ENCODE measurements at places on chromosomes 2 and 18. TPM values are rescaled to one million over a fixed set of nuclear protein-coding genes. Genes with fewer than 3 reads are reported as not detected.

CCL20 gene
- total RNA-seq, result 1.5 TPM

CNDP2 gene
- 59.5 TPM for total RNA-seq

MEP1B gene
- not detected for total RNA-seq

PTPRN gene
- 0.13 TPM for total RNA-seq

IHH gene
- not detected for total RNA-seq

ZNF385B gene
- not detected for total RNA-seq

CHRNG gene
- not detected for total RNA-seq

SERPINB12 gene
- total RNA-seq, result 1.4 TPM

GPBAR1 gene
- total RNA-seq, result under 0.01 TPM

SULT1C4 gene
- not detected for total RNA-seq

ST8SIA3 gene
- not detected for total RNA-seq

LTBP1 gene
- total RNA-seq, result 6.6 TPM

GALNT1 gene
- 77.4 TPM for total RNA-seq

COL4A3 gene
- under 0.01 TPM for total RNA-seq

FAM110C gene
- 9.2 TPM for total RNA-seq

DNA sequence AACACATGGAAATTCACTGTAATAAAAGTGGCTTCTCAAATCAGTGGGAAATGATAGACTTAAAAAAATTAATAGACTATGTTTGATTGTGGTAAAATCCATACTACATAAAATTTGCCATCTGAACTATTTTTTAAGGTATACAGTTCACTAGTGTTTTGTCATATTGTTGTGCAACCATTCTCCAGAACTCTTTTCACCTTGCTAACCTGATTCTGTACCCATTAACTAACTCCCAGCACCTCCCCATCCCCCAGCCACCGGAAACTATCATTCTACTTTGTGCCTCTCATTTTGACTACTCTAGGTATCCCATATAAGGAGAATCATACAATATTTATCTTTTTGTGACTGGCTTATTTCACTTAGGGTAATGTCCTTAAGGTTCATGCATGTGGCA lies 153.3 kb downstream of the PTPRM start:
- no peak for DNase-seq

DNA sequence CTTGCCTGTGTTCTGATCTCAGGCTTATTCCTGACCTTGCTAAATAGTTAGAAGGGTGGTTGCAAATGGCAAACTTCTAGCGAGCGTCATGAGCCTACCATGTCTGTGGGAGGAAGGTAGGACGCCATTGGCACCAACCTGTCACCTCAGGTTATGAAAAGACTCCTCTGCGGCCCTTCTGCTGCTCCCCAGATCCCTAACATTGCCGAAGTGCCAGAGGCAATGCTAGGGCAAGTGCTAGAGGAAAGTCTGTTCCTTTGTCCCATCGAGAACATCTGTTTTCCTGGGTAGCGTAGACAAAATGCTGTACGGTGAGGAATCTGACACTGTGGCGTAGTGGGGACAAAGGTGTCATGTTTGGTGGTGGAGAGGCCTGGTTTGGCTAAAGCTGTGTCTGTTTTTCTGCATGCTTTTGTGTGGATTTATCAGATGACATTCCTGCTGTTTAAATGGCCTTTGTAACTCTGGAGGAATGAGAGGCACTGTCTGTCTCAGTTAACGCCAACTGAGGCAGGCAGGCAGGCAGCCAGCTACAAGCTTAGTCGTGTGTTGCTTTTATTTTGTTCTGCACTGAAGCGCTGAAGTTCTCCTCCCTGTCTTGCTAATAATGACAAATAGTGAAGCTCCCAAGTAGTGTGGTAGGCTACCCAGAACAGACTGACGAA lies 94.1 kb downstream of the PRPF40A start:
- no peak for DNase-seq

DNA sequence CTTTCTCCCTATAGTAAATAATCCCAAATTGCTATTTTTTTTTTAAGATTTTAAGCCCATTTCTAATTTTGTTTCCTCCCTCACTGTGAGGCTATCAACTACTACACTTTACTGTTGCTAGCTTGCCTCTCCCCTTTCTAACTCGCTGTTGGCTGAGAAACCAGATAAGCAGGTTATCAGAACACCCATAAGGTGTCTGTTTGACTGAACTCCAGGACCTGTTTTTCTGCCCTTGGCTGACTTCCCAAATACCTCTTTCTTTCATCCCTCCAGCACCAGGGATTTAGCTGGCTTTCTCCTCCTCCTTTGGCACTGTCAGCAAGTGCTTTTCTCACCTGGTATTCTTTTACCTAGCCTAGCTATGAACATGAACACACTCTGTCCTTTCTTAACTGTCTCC lies 11.1 kb downstream of the TRAK2 start:
- peak; percentile 88 for DNase-seq

DNA sequence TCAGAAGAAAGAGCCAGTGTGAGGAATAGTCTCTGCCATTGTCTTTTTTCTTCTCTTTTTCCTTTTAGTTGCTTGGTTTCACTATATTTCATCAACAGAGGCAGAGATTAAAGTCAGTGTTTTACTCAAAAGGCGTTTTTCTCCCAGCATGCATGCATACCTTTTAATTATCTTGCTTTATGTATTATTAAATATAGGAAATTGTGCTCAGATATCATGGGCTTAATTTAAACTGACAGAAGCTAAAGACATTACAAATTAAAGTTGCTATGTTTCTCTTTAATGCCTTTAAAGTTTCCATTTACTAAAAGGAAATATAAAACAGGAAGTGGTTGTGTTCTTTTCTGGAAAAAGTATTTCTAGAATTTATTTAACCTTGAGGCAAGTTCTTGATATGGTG lies 223.3 kb upstream of the ATP5MC3 start:
- DNase-seq, result no peak

- peak; percentile 33 for DNase-seq
Observed at GRCh38 chr2:191927991-191928390, 81.1 kb upstream of the CAVIN2 start.

DNA sequence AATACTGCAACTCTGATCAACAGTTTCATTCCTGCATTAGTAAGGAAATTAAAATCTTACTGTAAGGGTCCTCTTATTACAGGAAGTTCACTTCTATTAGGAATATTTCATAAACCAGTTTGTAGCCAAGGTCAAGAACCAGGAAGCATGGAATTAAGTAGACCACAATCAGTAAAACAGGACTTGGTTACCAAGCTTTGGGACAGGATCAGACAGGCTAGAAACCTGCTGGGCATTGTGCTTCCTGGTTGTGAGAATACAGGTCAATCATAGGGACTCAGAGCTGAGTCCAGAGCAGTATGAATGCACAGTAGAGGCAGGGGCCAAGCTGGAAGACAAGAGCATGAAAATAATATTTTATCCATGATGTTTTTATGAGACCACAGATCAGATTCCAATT lies 248.0 kb downstream of the IKZF2 start:
- peak; percentile 93 for DNase-seq

DNA sequence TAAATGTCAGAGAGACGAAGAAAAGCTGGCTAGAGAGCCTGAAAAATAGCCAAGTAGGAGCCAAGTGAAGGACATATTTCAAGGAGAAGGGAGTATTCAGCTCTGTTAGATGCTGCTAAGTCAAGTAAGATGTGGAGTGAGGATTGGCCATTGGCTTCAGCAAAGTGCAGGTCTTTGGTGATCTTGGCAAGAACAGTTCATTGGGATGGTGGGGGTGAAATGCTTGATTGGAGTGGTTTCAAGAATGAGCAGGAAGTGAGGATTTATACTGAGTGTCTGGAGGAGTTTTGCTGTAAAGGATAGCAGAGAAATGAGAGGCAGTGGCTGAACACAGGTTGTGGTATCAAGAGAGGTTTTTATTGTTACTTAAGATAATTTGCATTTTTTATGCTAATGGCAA lies 139.7 kb downstream of the PRPF40A start:
- DNase-seq, result no peak

GRCh38 chr2:26068602-26069298 lies 34.9 kb downstream of the RAB10 start:
- peak; percentile 94 for DNase-seq

- DNase-seq, result no peak
Observed at GRCh38 chr2:238387332-238387731, 39.4 kb upstream of the ASB1 start.

DNA sequence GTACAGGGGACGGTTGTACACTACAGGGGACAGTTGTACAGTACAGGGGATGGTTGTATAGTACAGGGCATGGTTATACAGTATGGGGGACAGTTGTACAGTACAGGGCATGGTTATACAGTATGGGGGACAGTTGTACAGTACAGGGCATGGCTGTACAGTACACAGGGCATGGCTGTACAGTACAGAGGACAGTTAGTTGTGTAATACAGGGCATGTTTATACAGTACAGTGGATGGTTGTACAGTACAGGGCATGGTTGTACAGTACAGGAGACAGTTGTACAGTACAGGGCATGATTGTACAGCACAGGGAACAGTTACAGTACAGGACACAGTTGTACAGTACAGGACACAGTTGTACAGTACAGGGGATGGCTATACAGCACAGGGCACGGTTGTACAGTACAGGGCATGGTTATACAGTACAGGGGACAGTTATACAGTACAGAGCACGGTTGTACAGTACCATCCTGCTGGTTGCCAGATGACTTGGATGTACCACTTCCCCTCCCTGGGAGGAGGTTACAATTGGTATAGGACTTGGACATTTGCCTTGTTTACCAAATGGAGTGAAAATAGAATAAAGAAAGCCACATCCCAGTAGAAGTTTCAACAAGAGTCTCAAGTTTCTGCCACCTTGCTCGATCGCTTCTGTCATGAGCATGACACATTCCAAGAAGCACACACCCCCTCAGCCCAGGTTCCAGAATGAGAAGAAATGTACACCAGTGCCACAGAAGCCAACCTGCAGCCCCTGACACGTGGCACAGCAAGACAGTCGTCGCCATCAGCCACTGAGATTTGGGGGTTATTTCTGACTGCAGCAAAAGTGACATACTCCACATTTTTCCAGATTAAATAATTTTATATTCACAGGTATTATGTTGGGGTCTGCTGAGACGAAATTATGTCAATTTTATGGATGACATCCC lies 16.0 kb downstream of the CYRIA start:
- DNase-seq, result peak; percentile 24

DNA sequence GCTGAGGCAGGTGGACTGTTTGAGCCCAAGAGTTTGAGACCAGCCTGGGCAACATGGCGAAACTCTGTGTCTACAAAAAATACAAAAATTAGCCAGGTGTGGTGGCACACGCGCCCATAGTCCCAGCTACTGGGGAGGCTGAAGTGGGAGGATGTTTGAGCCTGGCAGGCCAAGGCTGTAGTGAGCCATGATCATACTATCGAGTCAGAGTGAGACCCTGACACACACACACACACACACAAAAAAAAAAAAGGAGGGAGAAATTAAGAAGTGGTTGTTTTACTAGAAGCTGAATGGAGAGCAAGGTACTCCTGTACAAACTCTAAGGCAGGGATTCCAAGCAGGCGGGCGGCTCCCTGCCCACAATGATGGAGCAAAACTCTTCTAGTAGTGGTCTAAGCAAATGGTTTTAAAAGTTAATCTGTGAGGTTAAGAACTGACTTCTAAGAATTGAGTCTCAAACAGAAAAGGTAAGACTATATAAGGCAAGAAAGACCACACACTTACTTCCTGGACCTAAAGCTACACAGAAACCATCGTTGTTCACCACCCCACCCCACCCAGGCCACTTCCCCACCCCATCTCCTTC lies 2.6 kb downstream of the ANKRD44 start:
- DNase-seq, result no peak

GRCh38 chr2:151845884-151846283 lies 17.7 kb upstream of the ARL5A start:
- no peak for DNase-seq

GRCh38 chr2:85326406-85327159 lies 1.2 kb downstream of the TGOLN2 start:
- DNase-seq, result peak; percentile 33

DNA sequence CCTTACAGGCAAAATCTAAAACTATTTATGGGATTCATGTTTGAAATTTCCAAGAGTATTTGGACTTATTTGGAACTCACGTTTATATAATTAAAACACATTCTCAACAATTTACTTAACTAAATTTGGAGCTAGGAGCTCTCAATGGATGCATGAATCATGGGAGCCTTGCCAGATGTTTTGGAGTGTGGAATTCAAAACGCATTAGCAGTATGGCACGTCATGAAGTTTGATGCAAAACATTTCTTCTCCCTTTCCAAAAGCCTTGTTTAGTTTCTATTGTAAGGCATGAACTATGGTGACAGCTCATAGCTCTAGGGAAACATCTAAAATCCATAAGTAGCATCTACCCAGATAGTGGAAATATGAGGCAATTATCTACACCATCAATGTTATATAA lies 701.6 kb downstream of the SATB2 start:
- DNase-seq, result no peak

- DNase-seq, result no peak
Observed at GRCh38 chr2:102032368-102033030, 40.7 kb downstream of the IL1R2 start.

GRCh38 chr2:70078384-70078783 lies 8.9 kb upstream of the PCBP1 start:
- DNase-seq, result no peak

GRCh38 chr2:149164827-149165226 lies 126.3 kb downstream of the LYPD6B start:
- peak; percentile 21 for DNase-seq

DNA sequence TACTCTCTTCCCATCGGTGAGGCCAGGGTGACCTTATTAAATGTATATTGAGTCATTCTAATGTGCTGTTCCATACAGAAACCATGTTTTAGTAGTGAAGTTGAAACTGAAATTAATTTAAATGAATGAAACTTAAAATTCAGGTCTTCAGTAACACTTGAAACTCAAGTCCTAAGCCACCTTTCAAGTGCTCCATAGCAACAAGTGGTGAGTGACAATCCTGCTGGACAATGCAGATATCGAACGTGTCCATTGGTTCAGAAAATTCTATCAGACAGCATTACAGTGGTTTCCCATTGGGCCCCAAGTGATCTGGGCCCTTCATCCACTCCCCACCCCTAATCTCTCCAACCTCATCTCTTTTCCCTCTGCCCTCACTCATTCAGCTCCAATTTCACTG lies 48.7 kb downstream of the HNMT start:
- no peak for DNase-seq

DNA sequence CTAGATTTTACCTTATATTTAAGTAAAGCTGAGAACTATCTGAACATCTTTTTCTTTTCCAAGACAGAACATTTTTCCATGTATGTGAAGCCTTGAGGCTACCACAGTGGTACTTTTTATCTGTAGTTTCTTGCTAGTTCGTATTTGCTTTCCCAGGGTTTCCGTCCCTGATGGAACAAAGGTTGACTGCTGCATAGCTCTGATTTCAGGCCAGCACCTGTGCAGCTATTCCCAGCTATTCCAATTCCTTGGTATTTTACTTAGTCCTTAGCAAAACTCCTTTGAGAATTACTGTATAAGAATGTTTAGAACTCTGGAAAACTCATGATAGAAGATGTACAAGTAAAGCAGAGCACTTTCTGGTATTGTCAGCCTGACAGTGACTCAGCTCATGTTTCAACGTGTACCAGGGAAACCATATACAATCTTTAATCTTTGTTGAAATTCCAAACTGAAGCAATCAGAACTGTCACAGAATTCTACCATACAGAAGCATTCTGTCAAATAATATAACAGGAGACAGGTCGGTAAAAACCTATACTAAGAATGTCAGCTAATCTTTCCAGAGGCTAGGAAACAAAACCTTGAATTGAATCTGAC lies 162.2 kb downstream of the PKP4 start:
- DNase-seq, result peak; percentile 64

GRCh38 chr2:162885281-162886070 lies 46.9 kb upstream of the KCNH7 start:
- DNase-seq, result no peak

- peak; percentile 74 for DNase-seq
Observed at GRCh38 chr2:72770879-72771461, 54.9 kb downstream of the EXOC6B start.

GRCh38 chr18:2662990-2663389 lies 7.5 kb downstream of the SMCHD1 start:
- no peak for DNase-seq

GRCh38 chr2:239146011-239146641 lies 254.7 kb downstream of the HDAC4 start:
- no peak for DNase-seq
